HT1080 (cell line): ENCODE measurements at places on chromosomes 13 and 19.

- DNase-seq, result no peak
These were observed 525.1 kb downstream of the LMO7 start for GRCh38 chr13:76160961-76161925.

GRCh38 chr13:110869805-110870706 lies 44.8 kb downstream of the ANKRD10 start:
- peak; percentile 100 for DNase-seq

- DNase-seq, result peak; percentile 90
These were observed 83.6 kb upstream of the ARHGEF7 start for GRCh38 chr13:111031531-111031961.

DNA sequence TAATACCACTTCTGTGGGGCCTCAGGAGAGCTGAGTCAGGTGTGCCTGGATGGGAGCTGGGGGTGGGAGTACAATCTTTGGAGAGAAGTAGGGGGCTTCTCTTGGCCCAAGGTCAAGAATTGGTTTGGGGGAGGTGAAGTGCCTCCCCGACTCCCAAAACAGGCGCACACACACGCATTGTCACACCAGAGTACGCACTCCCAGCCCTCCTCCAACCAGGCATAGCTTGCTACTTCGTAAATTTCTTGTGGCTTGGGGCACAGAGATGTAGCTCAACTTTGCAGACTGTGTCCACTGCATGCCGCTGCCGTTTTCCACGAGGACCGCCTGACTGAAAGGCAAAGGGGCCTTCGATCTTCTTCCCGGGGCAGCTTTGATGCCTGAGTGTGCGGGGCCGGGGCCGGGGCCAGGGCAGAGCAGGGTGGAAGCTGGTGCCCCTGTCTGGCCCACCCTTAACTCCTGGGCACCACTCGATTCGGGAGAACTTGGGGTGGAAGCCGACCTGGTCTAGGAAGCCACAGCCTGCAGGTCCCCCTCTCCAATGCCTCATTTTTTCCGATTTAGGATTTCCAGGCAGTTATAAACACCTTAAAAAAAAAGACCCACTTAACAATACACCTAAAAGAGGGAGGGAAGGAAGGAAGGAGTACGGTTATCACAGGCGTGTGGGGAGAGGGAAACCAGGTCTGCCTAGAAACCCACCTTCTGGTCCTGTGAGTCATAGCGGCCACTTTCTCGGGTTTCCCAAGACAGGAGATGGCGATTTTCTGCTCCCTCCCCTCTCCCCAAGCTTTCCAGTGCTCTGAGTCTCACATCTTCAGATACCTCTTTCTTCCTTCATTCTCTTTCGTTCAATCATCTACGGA lies 5.8 kb upstream of the TSHZ3 start:
- DNase-seq, result no peak

DNA sequence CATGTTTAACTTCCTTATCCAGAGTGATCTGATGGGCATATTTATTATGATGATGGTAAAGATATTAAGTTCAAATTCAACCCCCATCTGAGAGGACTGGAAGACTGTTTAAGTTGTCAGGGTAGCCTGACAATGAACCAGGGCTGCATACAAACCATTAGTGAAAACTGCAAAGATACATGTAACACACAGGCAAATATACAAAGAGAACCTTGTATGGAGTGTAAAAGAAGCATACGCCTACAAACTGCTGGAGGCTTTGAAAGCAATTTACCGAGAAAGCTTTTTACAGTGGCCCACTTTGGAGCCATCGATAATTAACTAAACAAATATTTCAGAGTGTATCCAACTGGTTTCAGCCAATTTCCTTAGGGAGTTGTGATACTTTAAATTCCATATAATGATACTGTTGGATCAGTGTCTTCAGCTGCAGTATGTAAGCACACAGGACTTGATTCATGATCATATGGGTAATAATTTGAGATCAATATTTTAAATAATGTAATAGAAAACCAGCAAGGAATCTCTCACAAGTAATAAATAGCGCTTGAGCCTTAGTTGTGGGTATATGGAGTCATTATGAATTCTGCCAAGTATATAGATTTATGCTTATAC lies 231.5 kb upstream of the SPRY2 start:
- DNase-seq, result no peak
